GM12892 (cell line): ENCODE measurements at places on chromosomes 1 and 21.

DNA sequence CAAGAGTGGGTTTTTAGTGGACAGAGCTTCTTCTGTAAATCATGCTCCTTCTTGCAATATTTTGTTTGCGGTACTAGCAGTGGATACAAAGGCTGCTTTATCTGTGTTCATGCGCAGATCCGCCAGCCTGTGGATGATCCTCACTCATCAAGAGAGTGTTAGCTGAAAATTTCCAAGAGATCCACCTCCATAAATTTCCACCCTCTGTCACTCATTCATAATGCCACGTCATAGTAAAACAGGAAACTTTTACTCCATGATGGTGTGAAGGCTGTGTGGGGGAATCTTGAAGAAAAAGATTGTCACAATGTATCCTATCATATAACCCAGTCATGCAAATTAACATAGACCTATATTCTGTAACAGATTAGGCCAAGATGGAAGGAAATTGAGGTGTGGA, 4.4 kb upstream of the MAPKAPK2 start:
- no peak for DNase-seq

DNA sequence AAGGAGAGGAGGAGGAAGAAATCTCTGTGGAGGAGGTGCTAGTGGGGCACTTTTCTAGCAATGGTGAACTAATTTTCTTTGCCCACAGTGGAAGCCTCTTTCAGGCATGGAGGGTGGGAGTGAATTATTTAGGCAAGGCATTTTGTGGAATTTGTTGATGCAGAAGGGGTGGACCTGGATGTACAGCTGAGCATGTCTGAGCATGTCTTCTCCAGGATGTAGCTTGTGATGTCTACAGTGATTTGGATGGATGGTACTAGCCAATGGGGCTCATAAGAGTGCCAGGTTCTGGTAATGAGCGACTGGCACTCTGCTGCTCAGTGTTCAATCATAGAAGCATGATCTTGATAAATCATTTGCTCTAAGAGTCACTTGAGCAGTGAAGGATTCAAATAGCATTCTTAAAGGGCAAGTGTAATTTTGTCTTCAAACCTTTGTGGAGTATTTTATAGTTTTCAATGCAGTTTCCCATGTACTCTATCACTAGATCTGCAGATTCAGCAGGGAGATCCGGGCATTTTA, 153.9 kb upstream of the LMO4 start:
- no peak for DNase-seq

GRCh38 chr1:3356827-3357460, 97.5 kb upstream of the ARHGEF16 start:
- no peak for DNase-seq

GRCh38 chr1:8352886-8353785, 35.2 kb downstream of the SLC45A1 start:
- no peak for DNase-seq

- no peak for DNase-seq
These were observed 47.3 kb downstream of the DDX20 start for GRCh38 chr1:111802984-111803383.

- DNase-seq, result no peak
These were observed 22.8 kb upstream of the ABCA4 start for GRCh38 chr1:94143809-94144176.

GRCh38 chr1:63317817-63318152, 4.6 kb upstream of the FOXD3 start:
- DNase-seq, result no peak

DNA sequence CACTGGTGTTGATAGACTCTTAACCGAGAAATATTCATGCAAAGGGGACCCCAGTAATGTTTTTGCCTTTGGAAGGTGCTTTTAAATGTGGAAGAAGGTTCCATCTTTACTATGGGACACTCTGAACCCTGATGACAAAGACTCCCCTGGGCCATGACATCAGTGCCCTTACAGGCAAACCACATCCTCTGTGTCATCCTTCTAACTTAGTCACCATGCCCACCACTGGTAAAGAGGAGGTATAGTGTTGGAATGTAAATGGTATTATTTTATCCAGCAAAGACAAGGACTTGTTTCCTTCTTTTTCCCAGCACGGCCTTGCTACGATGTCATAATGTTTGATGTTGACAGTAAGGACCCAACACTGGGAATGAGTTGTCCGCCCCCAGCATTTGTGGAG, 12.6 kb downstream of the METTL13 start:
- DNase-seq, result no peak

DNA sequence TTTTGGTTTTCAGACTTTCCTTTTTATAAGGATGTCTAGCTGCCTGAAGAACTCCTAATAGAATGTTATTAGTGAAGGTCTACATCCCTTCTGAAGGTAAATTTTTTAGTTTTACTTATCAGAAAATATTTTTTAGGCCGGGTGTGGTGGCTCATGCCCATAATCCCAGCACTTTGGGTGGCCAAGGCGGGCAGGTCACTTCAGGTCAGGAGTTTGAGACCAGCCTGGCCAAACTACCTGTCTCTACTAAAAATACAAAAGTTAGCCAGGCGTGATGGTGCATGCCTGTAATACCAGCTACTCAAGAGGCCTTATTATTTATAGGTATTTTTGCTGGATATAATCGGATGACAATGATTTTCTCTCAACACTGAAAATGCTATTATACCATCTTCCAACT, 181.9 kb upstream of the KCNK2 start:
- DNase-seq, result no peak

- DNase-seq, result no peak
These were observed 922.8 kb upstream of the ADGRL4 start for GRCh38 chr1:79929356-79929755.

- no peak for DNase-seq
These were observed 11.5 kb downstream of the MOV10 start for GRCh38 chr1:112685913-112686312.

- no peak for DNase-seq
These were observed 16.4 kb downstream of the NCMAP start for GRCh38 chr1:24572301-24572700.

- DNase-seq, result no peak
These were observed 55.7 kb downstream of the IRF2BP2 start for GRCh38 chr1:234554218-234554697.

- DNase-seq, result no peak
These were observed 33.0 kb upstream of the ID3 start for GRCh38 chr1:23592209-23592892.

DNA sequence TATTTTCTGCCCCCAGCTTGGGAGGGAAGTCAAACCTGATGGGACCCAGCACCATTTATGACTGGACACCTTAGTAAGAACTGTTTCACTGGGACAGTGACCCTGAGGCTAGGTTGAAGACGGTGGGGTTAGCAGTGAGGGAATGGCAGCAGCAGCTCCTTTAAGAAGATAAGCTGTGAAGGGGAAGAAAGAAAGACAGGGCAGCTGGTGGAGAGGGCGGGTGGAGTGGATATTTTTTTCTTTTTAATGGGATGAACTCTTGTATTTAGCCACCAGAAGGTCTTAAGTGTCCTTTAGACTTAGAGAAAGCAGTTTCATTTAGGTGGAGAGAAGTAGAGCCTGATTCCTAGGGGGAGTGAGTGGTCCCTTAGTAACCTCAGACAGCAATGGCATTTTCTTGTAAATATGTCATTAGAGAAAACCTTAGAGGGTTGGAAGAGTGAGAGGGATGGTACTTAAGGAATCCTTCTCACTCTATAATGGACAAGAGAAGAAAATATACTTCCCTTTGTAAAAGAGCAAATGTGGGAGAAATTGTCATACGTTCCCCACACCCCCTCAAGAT, 187.5 kb downstream of the HHAT start:
- no peak for DNase-seq

GRCh38 chr1:118132000-118132399, 53.0 kb downstream of the SPAG17 start:
- no peak for DNase-seq

DNA sequence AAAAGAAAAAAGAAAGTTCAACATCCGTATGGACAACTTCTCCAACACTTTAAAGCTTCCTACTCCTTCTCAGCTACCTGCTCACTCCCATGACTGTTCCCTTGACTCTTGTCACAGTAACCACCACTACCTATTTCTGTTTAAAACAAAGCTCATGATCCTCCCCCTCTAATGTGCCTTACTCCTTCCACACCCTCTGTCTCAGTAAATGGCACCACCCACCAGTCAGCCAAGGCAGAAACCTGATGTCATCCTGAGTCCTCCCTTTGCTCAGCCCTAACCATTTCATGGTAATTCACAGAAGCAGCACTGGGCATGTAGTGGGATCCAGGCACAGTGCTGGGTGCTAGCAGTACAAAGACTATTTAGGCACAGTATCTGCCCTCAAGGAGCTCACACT, 63.0 kb upstream of the PPM1J start:
- DNase-seq, result no peak

- DNase-seq, result no peak
These were observed 24.2 kb upstream of the ZNF648 start for GRCh38 chr1:182085726-182086125.

DNA sequence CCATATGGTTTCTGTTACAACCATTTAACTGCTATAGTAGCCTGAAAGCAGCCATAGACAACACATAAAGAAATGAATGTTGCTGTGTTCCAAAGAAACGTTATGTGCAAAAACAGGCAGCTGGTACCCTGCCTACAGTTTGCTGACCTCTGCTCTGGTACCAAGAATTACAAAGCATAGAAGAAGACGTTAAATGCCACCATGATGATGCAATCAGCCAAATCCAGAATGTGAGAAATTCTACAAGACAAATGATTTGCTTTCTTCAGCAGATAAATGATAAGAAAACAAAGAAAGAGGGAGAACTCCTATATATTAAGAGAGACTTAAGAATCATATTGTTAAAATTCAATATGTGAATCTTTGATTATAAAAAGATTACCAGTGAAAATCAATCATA, 97.8 kb upstream of the PDE4B start:
- DNase-seq, result no peak

DNA sequence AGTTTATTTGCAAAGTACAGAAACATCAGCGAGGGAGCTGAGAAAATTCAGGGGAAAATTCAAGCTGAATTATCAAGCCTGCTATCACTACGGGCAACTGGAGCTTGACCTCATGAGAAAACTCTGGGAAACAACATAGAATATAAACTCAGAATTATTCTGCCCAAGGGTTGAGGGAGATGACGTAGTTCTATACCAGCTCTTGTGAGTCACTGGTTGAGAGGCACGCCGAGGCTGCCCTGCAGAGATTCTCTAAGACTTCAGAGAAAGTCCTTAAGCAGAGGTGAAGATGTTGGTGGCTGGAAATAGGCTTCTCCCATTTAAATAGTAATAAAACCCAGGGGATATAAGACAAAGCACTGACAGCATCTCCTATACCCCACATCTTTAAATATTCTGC, 12.3 kb downstream of the SYDE2 start:
- DNase-seq, result no peak
